ENCODE measurements at places on chromosomes 5 and 9. TPM values are rescaled to one million over a fixed set of nuclear protein-coding genes. Genes with fewer than 3 reads are reported as not detected.

- DNase-seq = peak; percentile 54
These were observed 364.0 kb downstream of the NDUFS4 start for GRCh38 chr5:53924392-53924791.

Gene PCDHGA11
- 3.1 TPM for total RNA-seq

- peak; percentile 21 for DNase-seq
These were observed 20.9 kb downstream of the FBXL7 start for GRCh38 chr5:15520856-15521255.

GRCh38 chr9:98484162-98484561, 224.6 kb downstream of the GABBR2 start:
- DNase-seq = no peak

- DNase-seq = no peak
These were observed 87.4 kb downstream of the TLE1 start for GRCh38 chr9:81601639-81602623.

- no peak for DNase-seq
These were observed 709 bp upstream of the SYNPO start for GRCh38 chr5:150639751-150640150.

DNA sequence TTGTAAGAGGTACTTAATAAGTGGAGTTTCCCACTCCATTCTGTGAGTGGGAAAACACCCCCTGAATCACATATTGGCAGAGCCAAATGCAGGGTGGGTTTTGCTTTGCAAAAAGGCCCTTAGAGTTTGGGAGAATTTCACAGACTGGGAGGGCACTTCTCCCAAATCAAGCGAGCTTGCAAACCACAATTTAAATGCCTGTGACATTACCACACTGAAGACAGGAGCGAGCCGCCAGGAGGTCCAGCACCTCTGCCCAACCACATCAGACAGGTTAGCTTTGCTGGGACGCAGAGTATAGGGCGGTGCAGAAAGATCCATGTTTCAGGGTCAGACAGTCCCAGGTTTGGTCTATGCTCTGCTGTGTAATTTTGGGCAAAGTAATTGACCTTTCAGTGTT, 2.3 kb downstream of the ALAD start:
- DNase-seq = no peak

DNA sequence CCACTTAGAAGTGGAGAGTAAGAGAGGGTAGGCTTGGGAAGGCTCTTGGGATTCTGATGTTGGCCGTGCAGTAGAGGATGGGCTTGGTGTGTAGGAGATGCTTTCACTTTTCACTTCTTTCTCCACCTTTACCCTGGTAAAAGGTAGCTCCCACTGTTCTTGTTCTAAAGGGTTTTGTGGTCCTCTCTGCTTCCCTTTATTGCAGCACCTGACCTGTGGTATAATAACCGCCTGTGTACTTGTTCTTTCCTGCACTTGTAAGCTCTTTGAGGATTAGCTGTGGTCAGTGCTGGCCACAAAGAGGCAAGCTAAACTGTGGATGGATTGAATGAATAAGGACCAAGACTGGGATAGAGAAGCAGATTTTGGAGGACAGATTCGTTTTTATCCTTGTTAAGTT, 25.2 kb downstream of the KDM4C start:
- no peak for DNase-seq

Gene LCN6
- total RNA-seq = not detected

DNA sequence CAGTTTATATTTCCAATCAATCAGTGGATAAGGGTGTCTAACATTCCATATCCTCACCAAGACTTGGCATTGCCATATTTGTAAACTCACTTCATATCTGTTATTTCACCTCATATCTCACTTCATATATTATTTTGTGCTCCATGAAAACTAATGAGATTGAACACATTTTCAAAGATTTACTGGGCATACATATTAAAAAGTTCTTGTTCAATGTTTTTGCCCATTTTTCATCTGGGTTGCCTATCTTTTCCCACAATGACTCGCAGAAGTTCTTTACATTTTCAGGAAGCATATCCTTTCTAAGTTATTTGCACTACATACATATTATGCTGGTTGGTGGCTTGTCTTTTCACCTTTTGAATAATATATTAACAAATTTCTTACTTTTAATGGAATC, 15.3 kb downstream of the ZNF510 start:
- no peak for DNase-seq
